ENCODE measurements at places on chromosomes 4 and X.

DNA sequence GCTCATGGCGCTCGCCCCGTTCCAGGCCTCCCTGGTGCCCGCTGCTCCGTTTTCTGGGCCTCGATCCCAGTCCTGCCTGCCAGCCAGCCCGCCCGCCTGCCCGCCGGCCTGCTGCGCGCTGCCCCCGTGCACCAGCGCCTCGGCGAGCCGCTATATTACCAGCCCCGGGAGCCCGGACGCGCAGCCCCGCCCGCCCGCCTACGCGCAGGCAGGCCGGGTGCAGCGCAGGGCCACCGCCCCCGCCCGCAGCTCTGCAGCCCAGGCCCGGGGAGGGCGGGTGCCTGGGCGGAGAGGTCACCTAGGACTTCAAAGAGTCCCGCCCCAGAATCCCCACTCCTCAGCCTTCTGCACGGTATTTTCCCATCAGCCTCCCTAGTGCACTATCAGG is at the start of gene MAOB:
MAOB (minus strand) TSS at position 157 of the 388 bp plus-strand sequence; CDS start at position 6, 151 bp downstream.
- no peak for DNase-seq

DNA sequence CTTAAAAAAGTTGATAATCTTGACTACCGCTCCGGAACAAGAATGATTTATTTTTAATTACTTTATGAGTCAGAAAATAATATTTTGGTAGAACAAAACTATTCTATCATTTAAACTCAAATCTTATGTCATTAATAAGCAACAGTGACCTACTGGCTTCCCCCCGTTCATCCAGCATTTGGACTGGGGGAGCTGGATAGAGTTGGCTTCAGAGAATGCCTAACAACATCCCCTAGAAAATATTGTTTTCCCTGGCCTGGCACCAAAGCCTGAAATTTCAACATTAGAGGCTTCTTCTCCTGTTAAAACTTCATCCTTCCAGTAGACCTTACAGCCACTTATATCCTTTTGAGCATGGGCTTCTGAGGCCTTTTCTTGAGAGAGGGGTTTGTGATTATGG is 55.7 kb upstream of the PDLIM3 start:
- no peak for DNase-seq

- DNase-seq: peak; percentile 50
These were observed at the start of gene PJA1 for GRCh38 chrX:69165087-69165651. PJA1 (minus strand) TSS chrX:69165453; CDS start chrX:69163073, 2,380 bp downstream.

DNA sequence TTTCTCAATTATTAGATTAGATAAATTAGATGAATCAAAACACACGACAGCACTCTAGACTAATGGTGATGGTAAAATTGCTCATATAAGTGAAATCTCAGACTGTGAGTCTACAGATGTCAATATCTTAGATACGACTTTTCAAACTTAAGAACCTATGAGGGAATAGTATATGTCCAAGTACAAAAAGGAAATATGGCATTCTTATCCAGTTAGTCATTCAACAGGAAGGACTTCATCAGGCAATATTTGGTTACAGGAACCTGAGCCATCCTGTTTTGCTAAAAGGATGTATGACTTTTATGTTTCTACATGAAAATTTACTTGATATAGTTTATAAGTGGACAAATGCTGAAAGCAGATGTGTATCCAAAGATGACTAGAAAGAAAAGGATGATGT is 107.0 kb downstream of the CT47B1 start:
- no peak for DNase-seq

GRCh38 chr4:57342411-57342810 is 232.2 kb upstream of the IGFBP7 start:
- DNase-seq: no peak

DNA sequence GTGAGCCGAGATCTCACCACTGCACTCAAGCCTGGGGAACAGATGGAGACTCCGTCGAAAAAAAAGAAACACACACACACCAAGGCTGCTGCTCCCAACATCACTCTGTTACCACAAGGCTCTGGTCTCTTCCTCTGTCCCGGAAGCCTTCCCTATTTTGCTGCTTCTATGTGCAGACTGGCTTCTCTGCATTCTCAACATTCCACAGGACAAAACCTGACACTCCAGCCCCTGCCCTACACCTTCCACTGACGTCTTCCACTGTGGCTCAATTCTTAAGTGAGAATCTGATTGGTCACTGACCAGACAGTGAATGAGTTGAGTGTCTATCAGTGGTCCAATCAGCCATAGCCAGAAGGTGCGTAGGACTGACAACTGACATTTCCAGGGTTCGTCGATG is 5.9 kb downstream of the ODAPH start:
- no peak for DNase-seq

DNA sequence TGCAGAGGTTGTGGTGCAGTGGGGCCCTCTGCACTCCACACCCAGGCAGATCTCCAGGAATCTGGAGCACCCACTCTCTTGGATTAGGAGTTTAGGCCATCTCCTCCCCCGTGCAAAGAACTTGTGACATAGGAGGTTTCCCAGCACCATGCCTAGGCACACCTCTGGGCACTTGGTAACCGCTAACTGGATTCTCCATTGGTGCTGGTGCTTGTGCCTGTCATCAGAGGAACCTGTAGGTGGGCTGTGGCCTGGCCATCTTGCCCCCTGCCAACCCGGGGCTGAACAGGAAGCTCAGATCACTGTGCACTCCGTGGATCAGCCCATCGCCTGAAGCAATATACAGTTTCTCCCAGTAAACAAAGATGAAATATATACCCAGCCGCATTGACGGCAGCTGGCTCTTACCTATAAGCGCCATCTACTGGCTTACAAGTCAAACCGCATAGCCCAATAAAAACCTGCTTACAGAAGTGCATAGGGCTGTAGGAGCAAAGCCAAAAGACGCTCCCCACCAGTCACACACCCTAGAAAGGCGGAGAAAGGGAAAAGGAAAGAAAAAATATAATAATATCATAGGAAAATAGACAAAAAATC is 19.1 kb upstream of the TEX13B start:
- no peak for DNase-seq

DNA sequence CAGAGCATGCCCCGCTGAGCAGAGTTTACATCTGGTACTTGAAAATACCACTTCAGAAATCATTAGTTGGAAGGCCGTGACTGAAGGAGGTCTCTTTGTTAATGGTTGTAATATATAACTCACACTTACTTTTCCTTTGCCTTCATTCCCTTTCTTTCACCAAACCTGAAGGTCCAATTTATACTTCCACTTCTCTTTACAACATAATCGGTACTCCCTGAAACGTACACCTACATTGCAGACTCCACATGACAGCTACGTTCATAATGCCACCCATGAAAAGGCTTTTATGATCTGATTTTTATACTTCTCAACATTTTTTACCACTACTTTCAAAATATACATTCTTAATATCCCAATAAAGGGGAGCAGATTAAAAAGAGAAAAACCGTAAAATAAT is 298.7 kb downstream of the C4orf33 start:
- DNase-seq: no peak

DNA sequence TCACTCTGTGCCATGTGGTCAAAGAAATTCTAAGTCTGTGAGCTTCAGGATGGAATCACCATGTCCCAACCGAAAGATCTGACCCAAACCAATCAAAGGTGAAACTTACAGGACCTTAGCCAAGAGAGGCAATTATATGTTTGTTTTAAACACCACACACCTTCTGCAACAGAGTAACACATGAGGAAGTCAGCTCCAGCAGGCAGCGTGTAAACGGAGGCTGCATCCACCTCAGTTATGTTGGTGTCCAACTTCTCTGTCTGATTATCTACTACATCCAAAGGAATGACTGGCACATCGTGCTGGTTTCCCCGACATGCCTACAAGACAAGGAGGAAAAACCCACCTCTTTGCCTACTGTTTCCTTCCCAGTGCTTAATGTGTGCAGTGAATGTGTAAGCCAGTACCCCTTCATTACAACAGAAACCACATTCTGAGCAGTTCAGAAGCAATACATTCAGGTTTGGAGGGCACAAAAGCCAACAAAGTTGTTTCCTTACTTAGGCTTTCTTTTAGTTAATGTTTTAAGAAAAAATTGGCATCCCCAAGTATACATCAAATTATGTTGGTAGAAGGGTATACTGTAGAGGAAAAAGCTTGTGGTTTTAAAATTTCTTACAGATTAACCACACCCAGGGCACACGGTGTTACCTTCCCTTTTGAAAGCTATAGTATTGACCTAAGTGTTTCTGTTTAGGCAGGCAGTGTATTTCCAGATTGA is 12.4 kb downstream of the CASP6 start:
- no peak for DNase-seq

- DNase-seq: no peak
These were observed 202.2 kb downstream of the CLCN4 start for GRCh38 chrX:10358958-10359357.

DNA sequence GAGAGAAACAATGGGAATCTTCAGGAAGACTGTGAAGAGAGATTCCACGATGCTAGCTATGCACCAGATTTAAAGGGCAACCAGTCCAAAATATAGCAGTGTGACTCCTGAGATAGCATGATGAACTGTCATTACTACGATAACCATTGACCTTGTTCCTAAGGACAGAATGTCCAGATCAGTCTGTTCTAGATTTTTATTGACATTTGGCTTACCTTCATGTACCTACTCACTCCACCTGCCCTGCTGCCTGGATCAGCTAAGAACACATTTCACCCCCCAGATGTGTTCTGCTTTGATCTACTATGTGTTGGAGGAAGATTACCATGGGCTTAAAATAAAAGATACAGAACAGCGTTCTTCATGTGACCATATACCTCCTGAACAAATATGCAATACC is 50.1 kb downstream of the ELF2 start:
- DNase-seq: no peak
